DMS79 treated with DMSO at 0.1 percent for 48 hours (cell line): ENCODE measurements at places on chromosomes 2 and 18.

DNA sequence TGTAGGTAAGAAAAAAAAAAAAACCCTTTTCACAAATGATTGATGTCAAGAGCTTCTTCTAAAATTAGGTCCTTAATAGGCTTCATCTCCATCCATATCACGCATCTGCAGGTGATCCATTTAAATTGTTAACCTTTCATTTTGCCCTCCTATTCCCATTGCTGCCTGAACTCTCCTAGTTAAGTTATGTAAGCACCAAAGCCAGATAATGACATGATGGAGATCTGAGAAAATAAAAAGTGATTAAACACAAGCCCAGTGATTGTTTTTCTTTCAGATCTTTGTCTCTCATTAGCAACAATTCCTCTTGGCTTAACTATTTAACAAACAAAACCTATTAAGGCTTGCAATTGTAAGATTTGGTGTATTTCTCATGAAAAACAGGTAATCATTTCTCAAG, 20.0 kb downstream of the LANCL1 start:
- DNase-seq = no peak

DNA sequence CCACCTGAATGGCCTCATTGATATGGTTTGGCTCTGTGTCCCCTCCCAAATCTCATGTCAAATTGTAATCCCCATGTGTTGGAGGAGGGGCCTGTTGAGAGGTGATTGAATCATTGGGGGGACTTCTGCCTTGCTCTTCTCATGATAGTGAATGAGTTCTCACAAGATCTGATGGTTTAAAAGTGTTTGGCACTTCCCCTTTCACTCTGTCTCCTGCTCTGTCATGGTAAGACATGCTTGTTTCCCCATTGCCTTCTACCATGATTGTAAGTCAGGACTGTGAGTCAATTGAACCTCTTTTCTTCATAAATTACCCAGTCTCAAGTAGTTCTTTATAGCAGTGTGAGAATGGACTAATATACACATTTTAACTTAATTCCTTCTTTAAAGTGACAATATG, 146.8 kb upstream of the KCNJ3 start:
- DNase-seq = no peak

DNA sequence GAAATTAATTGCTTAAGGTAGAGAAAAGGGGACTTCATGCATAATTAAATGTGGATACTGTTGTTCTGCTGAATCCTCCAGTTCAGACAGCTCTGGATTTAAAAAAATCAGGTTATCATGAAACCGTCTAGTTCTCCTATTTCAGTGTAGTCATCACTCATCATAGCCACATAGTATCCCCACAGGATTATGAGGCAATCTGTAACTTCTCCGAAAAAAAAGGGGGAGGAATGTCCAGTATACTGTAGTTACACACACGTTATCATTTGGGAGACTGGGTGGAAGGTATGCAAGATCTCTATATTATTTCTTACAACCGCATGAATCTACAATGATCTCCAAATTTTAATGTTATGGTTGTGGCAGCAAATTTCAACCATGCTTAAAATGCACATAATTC, 114.0 kb downstream of the HIBCH start:
- DNase-seq = no peak

GRCh38 chr2:41736105-41736567, 311.7 kb upstream of the PKDCC start:
- DNase-seq = no peak

GRCh38 chr2:200270732-200271131, 35.8 kb upstream of the SPATS2L start:
- no peak for DNase-seq

DNA sequence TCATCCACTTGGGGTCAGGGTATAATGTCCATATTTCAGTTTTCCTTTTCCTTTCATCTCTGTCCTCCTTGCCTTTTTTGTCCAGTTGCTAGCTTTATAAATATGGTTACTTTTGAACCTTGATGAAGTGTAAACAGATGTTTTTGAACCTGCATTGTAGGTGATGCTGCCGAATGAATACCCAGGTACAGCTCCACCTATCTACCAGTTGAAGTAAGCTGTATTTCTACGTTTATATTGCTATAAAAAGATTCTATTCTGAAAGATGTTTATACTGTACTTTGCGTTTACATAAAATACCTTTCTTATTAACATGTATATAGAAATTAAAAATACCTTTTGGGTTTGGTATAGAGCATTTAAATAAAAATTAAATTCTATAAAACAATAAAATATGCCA, 2.2 kb downstream of the IMPACT start:
- DNase-seq = no peak

DNA sequence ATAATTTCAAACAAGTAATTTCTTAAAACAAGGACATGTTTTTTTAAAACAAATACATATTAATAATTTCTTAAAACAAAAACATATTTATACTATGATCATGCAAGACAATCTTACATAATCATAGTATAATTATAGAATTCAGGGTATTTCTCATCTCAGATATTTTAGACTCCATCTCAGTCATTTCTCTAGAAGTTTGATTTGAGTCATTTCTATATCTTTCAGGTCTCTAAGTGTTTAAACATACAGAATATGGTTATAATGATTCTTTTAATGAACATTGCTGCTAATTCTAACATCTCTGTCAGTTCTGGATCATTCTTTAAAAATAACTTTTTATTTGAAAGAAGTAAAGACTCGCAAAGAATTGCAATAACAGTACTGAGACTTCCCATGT, 154.2 kb upstream of the KYNU start:
- DNase-seq = no peak

DNA sequence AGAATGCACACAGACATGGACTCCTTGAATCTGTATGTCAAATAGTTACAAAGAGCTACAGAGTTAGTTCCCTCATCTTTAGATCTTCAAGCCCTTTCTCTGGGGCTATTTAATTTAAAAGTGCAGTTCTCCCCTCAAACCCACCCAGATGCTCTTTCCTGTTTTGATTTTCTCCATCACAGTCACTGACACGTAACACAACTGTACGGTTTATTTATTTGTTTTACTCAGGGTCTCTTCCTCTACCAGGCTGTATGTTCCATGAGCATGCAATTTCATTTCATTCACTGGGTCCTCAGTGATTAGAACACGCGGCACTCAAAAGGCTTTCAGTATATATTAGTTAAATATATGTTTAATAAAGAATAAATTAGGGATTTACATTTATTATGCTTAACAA, 94.7 kb downstream of the DOCK10 start:
- no peak for DNase-seq

GRCh38 chr2:210562502-210563080, 6.2 kb downstream of the CPS1 start:
- no peak for DNase-seq

- no peak for DNase-seq
These were observed 396.7 kb upstream of the DCC start for GRCh38 chr18:51943281-51943680.

DNA sequence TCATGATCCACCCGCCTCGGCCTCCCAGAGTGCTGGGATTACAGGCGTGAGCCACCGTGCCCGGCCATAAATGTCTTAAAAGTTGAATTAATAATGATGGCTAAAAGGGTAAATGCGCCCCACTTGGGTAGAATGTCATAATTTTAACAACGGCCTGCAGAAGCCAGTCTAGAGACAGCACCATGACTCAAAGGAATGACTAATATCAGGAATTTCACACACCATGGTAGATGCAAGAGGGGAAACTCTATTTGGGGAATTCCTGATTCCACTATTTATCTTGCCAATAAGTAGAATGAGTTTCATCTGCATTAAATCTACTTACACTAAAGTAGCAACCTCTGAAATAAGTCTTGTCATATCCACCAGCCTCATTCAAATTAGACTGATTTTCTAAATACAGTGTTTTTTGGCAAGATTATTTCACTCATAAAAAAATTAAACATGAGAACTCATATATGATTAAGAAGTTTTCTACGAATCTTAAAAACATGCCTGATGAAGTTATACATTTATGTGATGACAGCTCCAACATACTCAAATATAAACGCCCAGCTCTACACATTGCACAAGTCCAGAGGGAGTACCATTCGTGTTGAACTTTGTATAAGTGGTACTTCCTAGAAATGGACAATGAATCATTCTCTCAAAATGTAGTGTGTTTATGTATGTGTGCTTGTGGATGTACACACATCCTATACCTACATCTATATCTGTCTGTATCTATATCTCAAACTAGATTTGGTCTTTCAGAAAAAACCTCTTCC, 309.7 kb downstream of the IRS1 start:
- DNase-seq = no peak

DNA sequence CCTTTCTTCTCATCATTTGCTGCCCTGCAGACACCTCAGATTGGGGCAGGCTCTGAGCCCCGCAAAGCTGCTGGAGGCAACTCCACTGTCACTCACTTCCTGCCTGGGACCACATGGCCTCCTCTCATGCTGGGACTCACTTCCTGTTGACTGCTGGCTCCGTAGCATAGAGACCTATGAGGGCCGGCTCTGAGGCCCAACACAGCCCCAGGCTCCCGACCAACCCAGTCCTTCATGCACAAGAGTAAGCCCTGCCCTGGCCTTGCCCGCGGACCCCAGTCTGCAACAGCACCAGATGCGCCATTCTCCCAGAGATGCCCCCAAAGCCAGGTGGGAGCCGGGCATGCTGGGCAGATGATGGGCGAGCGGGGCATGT, 55.7 kb downstream of the DNMT3A start:
- no peak for DNase-seq

GRCh38 chr2:77372636-77373035, 149.5 kb downstream of the LRRTM4 start:
- DNase-seq = no peak

DNA sequence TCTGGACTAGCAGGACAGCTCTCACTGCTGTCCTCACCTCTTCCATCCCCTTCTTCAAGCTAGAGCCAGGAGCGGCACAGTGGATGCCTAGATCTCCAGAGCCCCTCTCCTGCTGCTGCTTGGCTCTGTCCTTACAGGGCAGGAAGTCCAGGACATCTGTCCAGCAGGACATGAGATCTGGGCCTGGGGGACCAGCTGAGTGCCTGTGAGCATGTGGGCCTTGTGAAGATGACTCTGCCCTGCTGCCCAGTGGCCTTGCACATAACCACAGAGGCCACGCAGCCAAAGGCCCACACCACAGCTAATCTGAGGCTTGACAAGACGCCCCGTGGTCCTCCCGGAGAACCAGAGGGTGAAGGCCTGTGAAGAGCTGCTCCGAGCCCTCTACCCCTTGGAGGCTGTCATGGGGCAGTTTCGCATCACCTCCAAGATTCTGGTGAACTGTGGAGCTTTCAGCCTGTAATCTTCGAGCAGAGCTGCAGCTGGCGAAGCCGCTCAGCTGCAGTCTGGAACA, 516.7 kb upstream of the HS6ST1 start:
- no peak for DNase-seq

DNA sequence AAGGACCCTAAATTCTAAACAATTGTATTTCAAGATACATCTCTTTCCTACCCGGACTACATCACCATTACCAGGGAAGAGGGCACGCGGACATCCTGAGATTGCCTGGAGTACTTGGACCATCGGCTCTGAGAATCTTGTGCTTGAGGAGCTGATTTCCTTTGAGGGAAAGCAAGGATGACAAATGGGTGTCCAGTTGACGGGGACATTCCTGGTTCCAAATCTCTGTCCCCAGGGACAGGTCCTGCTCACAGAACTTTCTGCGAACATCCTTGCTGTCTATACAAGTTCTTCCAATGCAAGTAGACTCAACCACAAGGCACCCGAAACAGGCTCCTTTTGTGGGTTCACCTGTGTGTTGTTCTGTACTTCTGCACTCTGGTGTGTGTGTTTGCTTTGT, 289.5 kb upstream of the MYT1L start:
- DNase-seq = no peak

GRCh38 chr2:136122661-136123060, 4.7 kb upstream of the CXCR4 start:
- DNase-seq = no peak

DNA sequence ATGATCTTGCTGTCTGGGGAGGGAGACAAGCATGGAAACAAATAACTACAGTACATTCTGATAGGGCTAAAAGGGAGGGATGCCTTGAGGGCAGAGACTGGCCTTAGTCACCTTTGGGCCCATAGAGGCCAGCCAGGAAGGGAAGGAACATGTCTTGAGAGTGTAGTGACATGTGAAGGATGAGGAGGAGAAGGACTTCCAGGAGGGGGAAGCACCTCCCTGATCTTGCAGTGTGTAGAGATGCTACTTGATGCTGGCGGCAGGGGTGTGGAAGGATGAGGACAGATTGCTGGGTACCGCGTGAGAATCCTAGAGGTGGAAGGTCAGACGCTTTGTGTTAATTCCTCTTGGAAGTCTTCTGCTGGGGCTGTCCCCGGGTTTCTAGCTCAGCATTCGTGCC, 13.1 kb downstream of the TET3 start:
- DNase-seq = no peak

DNA sequence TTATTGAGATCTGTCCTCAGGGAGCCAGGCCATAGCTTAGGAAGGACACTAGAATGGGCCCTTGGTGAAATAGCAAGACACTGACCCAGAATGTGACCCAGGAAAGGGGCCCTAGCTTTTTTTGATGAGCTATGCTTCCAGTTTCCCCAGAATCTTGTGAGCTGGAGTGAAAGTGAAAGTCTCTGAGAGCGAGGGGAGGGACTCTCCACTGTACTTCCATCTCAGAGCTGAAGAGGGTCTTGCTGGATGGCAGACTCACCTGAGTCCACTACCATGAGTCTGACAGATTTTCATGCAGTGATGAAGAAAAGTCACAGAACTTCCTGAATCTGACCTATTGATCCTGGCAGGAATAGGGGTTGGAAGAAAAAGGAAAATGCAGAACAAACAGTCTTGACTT, 3.1 kb downstream of the ARHGAP25 start:
- DNase-seq = no peak

DNA sequence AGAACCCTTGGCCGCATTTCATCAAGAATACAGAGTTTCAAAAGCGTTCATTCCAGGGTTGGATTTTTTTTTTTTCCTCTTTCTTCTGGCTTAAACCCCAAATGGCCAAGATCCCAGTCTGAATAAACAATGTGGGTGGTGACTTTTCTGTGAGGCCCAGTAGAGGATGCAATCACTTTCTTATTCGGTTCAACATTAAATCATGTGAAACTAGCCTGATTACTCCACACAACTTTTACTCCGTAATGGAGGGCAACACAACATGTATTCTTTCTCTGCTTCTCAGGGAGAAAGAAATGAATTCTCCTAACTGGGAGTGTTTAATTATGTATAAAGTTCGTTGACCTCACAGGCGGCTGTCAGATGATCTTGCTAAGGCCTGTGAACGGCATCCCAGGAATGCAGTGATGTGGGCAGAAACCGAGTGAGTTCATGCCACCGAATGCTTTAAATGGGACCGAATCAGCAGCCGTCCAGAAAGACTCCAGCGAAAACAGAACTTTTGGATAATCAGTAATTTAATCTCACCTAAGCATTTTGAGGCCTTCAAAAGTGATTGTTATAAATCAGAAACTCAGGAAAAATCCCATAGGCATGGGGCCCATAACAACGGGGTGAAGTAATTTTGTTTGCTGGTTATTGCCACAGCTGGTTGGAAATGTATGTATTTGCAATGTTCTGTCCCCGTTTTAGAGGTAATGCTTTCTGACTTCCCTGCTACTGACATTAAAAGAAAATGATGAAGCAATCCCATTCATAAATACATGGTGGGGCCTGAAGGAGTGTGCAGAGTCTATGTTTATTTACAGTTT, 81.5 kb downstream of the BCL2 start:
- no peak for DNase-seq

- DNase-seq = no peak
These were observed 68.5 kb downstream of the SPIRE1 start for GRCh38 chr18:12589448-12589847.
